ENCODE measurements at places on chromosomes 5 and 9. TPM values are rescaled to one million over a fixed set of nuclear protein-coding genes. Genes with fewer than 3 reads are reported as not detected.

Gene CCL28
- not detected for total RNA-seq

Gene FGFR4
- 5.4 TPM for total RNA-seq

Gene NPR2
- total RNA-seq = 26.9 TPM

Gene CMYA5
- 0.73 TPM for total RNA-seq

Gene SSBP2
- 74.4 TPM for total RNA-seq

Gene GLRA1
- total RNA-seq = 0.21 TPM

Gene RECK
- total RNA-seq = 9.5 TPM

Gene PPP3R2
- total RNA-seq = not detected

Gene ENTPD2
- not detected for total RNA-seq

Measured in neural crest cell (in vitro differentiated cells).